ENCODE measurements at places on chromosomes 13 and 19.

DNA sequence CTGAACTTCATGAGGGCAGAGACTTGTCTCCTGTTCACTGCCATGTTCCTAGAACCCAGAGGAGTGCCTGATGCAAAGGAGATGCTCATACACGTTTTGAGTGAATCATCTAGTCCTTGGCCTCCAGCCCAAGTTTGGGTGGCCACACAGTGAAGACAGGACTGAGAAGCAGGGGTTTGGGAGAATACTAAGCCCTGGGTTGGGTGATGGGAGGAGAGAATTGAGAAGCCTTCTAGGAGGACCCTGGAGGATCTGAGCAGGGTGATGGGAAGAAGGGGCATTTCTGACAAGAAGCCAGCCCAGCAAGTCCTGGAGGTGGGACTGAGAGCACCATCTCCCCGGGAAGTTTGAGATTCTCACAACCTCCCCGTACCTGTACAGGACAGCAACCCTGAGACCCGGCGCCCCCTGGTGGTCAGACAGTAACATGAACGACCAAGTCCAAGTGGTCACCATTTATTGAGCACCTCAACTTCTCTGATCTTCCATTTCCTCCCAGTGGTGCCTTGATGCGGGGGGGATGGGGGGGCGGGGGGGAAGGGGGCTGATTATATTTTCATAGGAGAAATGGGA is 11.0 kb downstream of the CTU1 start:
- peak; percentile 95 for DNase-seq

- no peak for DNase-seq
Observed at GRCh38 chr19:34316741-34317301, 48.2 kb upstream of the GPI start.

DNA sequence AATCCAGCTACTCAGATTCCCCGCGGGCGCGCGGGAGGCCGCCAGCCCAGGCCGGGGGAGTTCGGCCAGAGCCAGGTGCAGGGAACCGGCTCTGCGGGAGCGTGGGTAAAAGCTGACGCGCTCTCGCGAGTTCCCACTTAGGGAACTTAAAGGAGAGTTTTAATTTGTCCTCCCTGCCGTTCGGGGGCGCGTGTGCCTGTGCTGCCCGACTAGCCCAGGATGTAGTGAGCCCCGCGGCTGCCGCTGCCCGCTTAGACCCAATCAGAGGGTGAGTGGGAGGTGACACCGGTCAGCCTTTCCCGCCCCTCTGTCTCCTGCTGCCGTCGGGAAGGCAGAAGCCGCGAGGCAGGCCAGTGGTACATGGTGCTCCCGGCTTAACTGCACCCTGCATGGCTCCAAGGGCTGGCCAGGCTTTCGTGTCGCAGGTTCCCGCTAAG is 36.0 kb upstream of the NEK3 start:
- DNase-seq, result peak; percentile 65

DNA sequence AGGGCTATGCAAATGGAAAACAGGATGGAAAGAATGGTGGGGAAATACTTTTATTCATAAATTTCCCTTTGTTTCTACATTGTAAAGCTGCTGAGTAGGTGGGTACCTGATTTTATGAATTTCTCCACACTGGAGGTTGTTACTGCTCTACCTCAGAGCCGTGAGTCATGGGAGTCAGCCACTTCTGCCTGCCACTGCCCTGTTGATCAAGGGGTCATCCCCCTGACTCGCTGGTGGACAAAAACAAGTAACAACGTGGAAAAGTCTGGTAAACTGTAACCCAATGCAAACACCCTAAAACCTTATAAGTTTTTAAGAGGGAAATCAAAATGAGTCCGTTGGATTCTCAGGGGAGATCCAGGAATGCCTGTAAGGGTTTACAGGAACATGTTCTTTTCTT is 329.5 kb downstream of the ATP8A2 start:
- no peak for DNase-seq

- DNase-seq, result no peak
Observed at GRCh38 chr19:3353493-3353892, 12.9 kb upstream of the NFIC start.

GRCh38 chr13:92900446-92900845 is 326.2 kb upstream of the GPC6 start:
- DNase-seq, result no peak

GRCh38 chr13:73782450-73783449 is 351.5 kb downstream of the KLF12 start:
- DNase-seq, result no peak
